Ascending aorta (tissue), 2 donors: ENCODE measurements at places on chromosomes 12 and 14.

DNA sequence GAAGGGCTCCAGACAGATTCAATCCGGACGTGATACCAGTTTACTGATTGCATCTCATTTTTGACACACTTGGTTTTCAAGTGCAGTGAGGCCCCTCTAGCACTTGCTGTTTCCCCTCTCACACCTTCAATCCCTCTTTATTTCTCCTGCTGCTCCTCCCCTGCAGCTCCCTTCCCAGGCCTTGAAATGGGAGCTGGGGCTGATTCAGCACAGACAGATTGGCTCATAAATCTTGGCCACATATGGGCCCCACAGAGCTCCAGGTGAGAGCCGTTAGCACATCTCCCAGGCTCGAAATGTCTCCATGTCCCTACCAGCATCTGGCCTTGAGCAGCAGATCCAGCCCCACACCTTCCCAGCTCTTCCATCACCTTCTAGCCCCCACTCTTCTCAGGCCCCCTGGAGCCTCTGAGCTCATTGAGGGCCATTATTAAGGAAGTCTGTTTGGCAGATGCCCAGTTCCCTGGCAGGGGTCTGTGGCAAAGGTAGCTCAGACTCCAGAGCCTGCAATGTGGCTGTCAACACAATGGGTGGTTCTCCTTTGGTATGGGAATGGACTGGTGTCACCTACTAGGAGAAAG, 220.3 kb upstream of the FKBP4 start:
- DNase-seq, result no peak

DNA sequence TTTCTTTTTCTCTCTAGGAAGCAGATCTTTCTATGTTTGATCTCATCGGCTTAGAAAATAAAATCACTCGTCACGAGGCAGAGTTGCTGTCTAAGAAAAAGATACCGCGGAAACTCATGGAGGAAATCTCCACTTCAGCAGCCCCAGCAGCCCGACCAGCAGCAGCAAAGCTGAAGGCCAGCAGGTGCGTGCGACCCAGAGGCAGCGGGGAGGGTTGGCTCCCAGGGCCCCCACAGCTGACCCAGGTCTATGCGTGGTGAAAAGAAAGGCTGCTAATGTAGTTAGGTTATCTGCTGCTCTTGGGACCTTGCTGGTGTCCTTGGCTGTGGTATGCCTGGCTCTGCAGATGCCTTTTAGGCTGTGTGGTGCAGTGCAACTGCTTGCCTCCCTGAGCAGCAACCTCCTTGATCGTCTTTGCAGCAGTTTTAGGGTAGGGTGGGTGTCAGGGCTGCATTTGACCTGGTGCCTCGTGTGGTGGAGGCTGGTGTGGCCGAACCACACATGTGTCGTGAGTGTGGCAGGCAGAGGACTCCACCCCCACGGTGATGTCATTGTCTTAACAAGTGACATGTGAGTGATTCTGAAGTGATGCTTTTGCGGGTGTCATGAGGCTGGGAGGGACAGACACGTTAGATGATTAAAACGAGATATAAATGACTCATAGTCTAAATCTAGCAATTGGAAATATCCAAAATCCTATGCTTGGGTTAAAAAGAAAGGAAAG, 68.6 kb downstream of the EP400 start:
- no peak for DNase-seq

DNA sequence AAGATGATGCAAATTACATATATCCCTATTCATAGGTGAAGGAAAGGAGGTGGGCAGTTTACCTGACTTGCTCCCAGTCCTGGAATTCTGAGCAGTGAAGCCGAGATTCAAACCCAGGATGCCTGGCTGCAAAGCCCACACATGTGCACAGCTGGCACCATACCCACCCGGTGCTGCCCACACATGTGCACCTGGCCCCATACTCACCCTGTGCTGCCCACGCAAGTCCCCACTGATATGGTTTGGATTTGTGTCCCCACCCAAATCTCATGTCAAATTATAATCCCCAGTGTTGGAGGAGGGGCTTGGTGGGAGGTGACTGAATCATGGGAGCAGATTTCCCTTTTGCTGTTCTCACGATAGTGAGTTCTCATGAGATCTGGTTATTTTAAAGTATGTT, 179.2 kb upstream of the C14orf180 start:
- DNase-seq, result peak; percentile 45

DNA sequence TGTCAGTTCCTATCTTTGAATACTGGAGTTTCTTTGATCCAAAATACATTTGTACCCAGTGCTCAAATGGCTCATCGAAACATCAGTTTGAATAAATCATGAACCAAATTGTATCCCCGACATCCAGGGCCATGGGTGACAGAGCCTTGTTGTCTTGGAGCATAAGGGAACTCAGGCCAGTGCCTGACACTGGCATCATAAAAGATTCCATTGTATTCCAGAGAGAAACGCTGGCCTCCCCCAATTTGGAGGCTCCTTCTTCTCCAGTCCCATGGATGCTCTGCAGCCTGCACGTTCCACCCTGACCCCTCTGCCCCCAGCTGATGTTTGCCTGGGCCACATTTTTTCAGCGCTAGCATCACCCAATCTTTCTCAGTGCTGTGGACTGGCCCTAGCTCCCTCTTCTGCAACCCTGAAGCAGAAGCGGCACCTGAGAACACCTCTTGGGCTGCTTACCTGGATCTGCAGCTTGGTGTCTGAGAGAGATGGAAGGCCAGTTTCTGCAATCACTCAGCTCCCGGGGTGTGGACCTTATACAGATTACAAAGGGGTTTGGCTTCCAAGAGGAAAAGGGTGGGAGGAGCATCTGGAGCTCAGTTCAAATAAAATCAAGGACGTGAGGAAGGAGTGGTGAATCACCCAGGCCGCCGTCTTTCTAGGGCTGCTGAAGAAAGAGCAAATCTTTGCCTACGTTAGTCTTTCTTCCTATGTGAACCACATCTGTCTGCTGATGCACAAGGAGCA, at the start of gene RNASE1:
Gene RNASE1 (minus strand): TSS at position 504 of the 744 bp plus-strand sequence. CDS start 776 bp downstream, outside the sequence.
- DNase-seq, result peak; percentile 18

DNA sequence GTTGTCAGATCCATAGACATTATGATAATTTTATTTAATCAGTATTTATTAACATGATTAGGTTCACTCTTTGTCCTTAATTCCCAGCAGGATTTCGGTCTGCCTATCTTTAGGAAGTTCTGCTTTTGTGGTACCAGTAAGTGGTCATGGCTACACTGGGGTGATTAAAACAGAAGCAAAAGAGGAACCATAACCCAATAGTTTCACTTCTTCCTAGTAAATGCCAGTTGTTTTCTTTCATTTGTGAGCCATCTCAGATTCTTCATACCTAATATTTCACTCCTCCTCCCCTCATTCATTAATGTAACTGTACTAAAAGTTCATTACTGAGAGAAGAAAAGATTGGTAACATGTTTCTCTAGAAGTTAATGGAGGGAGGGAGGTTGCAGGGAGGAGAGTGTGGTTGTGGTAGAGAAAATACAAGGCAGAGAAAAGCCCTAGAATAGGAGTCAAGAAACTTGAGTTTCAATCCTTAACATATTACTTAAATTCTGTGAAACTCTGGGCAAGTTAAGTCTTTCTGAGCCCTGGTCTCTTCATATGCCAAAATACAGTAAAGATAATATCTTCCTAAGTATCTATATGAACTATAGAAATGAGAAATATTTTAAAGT, 101.2 kb downstream of the PEBP1 start:
- DNase-seq, result no peak

GRCh38 chr12:110669193-110669502, 19.8 kb downstream of the HVCN1 start:
- no peak for DNase-seq

DNA sequence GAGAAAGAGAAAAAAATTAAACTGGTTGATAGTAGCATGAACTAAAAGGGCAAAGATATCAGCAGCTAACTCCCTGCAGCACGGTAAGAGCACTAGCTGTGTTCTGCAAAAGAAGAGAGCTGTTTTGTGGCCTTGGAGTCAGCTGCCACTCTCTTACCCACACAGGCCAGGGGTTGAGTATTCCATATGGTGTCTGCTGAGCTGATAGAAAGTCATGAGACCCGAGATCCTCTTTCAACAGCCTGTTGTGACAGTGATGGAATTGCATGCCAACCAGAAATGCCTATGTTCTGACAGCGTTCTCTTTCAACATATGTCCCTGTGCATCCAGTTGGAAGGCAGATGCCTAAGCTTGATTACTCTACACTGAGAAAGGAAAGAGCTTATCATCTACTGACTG, 39.9 kb downstream of the TMTC1 start:
- DNase-seq, result no peak

DNA sequence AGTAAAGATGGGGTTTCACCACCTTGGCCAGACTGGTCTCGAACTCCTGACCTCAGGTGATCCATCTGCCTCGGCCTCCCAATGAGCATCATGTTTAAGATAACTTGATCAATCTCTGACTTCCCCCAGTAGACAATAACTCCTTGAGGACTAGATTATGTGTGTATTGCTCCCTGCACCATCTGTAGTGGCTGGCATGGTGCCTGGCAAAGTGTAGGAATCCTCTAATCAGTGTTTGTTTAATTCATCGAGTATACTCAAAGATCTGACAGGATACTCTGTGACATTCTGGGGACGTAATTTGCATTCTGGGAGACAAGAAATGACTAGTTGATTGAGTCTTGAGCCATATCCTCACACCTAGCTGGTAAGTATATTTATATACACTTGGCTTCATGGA, 873.5 kb upstream of the TMEM132C start:
- DNase-seq, result no peak

DNA sequence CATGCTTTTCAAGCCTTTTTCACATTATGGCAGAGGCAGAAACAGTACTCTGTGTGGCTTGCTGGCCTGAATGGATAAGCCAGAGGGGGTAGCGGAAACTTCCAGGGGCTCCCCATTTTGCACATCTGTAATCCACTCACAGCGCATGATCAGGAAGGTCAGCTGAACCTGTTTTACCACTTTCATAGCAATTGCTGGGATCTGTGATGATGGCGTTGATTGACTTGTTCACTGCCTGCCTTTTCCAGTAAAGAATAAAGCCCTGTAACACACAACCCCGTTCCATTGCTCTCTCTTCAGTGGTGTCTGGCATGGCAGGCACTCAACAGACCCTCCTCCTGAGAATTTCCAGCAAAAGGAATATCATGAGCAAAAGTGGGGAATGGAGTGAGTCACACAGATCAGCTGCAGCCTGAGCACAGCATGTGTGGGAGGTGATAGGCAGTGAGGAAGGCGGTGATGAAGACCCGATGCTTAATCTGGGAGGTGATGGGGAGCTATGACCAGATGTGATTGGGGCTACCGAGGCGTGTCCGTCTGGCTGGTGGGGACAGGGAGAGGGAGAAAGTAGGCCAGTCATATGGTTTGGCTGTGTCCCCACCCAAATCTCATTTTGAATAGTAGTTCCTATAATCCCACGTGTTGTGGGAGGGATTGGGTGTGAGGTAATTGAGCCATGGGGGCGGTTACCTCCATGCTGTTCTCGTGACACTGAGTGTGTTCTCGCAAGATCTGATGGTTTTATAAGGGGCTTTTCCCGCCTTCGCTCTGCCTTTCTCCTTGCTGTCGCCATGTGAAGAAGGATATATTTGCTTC, 44.7 kb upstream of the CHST11 start:
- no peak for DNase-seq

- DNase-seq, result no peak
These were observed 236.6 kb downstream of the SEC23A start for GRCh38 chr14:38866461-38866860.

DNA sequence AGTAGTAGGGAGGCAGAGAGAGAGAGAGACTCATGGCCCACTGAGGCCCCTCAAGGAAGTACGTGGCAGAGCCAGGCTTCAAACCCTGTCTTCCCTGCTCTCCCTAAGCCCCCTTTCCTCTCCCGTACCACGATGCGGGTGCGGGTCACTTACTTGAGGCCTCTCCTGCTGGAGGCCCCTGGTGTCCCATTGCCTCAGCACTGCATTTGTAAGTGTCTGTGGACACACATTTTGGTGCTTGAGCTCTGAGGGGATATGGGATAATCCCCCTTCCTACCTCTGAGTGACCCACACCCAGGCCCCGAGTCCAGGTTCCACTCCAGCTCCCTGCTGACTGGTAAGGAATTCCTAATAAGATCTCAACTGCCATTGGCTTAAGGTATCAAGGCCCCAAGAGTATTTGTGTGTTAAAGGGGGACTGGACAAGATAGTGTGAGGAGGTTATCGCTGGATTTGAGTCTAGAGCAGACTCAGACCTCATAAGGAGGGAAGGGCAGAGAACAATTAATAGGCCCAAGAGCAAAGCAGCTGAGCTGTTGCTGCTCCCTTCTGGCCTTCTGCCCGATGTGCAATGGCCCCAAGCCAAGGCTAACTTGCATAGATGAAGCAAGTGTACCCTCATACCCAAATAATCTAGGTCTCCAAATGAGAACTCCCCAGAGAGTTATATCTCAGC, 71.9 kb downstream of the CRACR2A start:
- no peak for DNase-seq

GRCh38 chr12:94309373-94309772, 150.3 kb downstream of the CEP83 start:
- no peak for DNase-seq

- DNase-seq, result no peak
These were observed 359.9 kb downstream of the RGS6 start for GRCh38 chr14:72291908-72292688.

- no peak for DNase-seq
These were observed 46.1 kb downstream of the FRMD6 start for GRCh38 chr14:51697848-51698247.

DNA sequence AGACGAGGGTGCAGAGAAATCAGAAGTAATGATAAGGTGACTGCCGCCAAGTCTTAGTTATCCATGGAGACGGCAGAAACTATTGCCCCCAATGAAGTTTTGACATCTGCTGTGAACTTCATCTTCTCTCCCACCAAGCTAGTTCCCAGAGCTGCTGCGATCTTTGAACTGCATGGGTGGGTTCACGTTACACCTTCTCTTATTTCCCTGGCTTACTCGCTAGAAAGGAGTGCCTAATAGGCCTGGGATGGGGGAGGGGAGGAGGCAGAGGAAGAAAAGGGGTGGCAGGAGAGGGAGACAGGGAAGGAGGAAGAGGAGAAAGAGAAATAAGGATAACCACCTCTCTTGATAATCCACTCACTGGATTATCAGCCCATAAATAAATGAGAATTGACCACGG, 157.1 kb downstream of the NTF3 start:
- DNase-seq, result no peak

DNA sequence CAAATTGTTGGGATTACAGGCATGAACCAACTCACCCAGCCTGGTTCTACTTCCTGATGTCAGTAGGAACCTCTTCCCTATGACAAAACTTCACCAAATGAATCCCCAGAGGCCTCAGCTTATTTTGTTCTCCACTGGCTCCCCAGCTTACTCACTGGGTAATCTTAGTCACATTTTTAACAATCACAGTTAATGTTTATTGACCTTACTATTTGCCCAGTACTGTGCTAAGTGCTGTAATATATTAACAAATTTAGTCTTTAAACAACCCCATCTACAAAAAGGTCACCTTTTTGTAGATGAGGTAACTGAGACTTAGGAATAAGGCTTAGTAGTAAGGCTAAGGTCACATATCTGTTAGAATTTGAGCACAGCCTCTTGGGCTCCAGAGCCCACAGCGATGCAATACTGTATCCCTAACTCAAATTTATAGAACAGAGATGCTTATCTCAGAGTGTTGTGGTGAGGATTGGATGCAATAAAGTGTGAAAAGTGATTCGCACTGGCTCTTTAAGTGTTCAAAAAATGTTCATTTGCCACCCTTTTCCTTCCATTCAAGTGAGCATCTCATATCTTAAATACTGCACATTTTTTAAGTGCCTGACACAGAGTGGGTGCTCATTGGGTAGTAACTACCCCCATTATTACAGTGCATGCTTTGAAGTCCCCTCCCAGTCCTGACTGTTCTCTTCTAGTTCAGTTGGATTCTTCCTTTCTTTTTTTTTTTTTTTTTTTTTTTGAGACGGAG, 146.4 kb upstream of the ARHGAP5 start:
- DNase-seq, result no peak

- no peak for DNase-seq
These were observed 87.5 kb downstream of the NCOR2 start for GRCh38 chr12:124479680-124480468.

GRCh38 chr14:69877492-69877891, 1.7 kb upstream of the SMOC1 start:
- no peak for DNase-seq
